ENCODE measurements at places on chromosomes 2 and 18. TPM values are rescaled to one million over a fixed set of nuclear protein-coding genes. Genes with fewer than 3 reads are reported as not detected.
A peak's percentile ranks its signal among the peaks of the same experiment; 100 is the strongest.

Gene ACVR1C
- total RNA-seq = 0.37 TPM

Gene EN1
- not detected for total RNA-seq

Gene CABLES1
- 14.6 TPM for total RNA-seq

Gene FSHR
- total RNA-seq = 0.69 TPM

DNA sequence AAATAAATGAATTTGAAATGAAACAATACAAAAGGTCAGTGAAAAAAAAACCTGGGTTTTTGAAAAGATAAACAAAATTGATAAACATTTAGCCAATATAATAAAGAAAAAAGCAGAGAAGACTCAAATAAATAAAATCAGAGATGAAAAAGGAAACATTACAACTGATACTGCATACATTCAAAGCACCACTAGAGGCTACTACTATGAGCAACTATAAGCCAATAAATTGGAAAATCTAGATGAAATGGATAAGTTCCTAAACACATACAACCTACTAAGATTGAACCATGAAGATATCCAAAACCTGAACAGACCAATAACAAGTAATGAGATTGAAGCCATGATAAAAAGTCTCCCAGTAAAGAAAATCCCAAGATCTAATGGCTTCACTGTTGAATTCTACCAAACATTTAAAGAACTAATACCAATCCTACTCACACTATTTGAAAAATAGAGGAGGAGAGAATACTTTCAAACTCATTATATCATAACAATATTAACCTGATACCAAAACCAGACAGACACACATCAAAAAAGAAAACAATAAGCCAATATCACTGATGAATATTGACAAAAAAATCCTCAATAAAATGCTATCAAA is 80.8 kb upstream of the CERS6 start:
- DNase-seq = no peak

GRCh38 chr2:219516888-219517287 is 2.6 kb downstream of the ASIC4 start:
- DNase-seq = no peak

GRCh38 chr2:197857476-197858107 is 53.2 kb downstream of the PLCL1 start:
- DNase-seq = no peak

- no peak for DNase-seq
Observed at GRCh38 chr18:71075147-71075546, 786.3 kb downstream of the SOCS6 start.

GRCh38 chr2:174781996-174782395 is 17.7 kb upstream of the CHRNA1 start:
- DNase-seq = no peak

DNA sequence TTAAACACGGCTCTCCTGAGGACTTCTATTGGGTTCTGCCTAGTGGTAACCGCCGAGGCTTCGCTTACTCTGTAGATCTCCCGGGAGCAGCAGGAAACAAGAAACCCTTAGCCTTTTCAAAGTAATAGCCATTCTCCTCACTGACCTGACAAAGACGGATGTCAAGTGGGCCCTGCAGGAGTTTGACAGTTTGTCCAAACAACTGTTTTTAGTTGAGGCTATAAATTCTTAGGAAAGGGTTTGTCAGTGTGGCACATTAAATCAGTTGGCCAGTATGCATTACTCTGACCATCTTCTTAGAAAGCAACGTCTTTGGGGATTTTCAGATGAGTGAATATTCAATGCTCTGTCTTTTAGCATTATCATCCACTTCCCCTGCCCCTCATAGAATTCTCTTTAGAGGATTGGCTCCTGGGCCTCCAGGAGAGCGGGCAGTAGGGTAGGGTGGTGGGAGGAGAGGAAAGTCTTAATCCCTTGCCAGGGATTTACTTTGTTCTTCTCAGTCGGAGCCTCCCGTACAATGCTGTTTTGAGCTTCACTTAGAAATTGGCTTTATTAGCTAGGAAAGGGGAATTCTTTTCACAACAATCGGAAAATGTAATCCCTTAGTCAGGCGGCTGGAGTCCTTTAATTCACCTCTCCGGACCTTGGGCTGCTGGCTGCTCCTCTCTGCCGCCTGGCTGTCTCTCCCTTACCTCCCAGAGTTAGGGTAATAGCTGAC is 13.3 kb upstream of the C18orf32 start:
- no peak for DNase-seq

DNA sequence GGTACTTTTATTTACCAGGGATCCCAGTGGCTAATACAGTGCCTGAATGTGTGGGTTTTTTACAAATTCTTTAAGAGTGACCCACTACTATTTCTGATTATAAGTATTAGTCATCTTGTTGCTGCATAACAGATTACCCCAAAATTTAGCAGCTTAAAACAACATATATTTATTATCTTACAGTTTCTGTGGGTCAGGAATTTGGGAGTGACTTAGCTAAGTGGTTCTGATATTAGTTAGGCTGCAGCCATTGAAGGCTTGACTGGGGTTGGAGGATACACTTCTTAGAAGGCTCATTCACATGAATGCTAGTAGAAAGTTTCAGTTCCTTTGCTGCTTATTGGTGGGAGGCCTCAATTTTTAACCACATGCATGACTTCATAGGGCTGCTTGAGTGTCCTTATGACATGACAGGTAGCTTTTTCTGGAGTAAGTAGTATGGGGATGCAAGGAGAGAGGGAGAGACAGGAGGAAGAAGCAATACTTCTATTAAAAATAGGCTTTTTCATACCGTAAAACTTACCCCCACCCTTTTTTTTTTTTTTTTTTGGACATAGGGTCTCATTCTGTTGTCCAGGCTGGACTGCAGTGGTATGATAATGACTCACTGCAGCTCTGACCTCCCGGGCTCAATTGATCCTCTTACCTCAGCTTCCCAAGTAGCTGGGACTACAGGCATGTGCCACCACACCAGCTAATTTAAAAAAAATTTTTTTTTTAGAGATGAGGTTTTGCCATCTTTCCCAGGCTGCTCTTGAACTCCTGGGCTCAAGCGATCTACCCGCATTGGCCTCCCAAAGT is 13.3 kb upstream of the POLE4 start:
- DNase-seq = no peak

GRCh38 chr18:11154368-11154989 is 5.1 kb upstream of the PIEZO2 start:
- peak; percentile 43 for DNase-seq

- DNase-seq = no peak
Observed at GRCh38 chr18:48161191-48161910, 230.9 kb upstream of the SMAD2 start.

All from urinary bladder (tissue), 4 donors.